K562 (cell line): ENCODE measurements at places on chromosomes 6 and 20.

DNA sequence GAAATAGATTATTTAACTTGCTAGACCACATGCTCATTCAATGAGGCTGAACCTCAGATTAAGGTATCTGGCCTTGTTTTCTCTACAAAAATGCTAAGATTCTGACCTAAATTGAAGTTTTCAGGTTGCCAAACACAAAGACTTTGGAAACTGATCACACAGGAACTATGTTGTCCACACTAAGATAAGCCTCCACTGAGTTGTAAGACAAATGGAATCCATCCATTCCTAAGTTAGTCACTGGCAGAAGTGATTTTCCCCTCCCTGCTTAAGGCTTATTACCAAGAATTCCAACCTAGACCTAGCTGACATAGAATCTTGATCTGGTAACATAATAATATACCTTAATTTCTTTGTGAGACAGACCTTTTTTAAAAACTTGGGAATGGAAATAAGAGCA, 608.1 kb downstream of the TENT5A start:
- DNase-seq: no peak

DNA sequence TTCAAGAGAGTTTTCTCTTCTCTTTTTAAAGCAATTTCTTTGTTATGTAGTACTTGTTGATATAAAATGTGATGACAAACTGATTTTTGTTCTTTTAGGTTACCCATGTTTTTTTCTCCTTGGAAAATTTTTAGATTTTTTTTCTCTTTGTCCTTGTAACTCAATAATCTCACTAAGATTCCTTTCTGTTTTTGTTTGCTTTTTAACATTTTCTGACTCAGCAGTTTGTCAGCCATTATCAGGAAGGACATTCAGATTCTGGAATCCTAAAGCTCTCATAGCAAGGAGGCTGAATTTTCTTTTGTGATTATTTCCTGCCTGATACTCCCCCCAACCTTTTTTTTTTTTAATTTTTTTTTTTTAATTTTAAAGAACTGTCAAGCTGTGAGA, 75.2 kb upstream of the CITED2 start:
- DNase-seq: no peak

- no peak for DNase-seq
These were observed 25.2 kb upstream of the RNF24 start for GRCh38 chr20:4040283-4041179.

DNA sequence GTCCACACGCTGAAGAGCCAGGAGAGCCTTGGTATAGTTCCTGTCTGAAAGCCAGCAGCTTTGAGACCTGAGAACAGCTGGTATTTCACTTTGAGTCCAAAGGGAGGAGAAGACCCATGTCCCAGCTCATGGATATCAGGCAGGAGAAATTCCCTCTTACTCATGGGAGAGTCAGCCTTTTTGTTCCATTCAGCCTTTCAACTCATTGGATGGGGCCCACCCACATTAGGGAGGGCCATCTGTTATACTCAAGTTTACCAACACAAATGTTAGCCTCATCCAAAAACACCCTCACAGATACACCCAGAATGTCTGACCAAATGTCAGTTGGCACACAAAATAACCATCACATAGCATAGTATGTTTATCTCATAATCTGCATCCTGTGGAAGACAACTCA, 80.1 kb downstream of the GMDS start:
- DNase-seq: no peak

- peak; percentile 48 for DNase-seq
These were observed 4.5 kb upstream of the DDR1 start for GRCh38 chr6:30879684-30880427.
